ENCODE measurements at places on chromosomes 6 and 20. TPM values are rescaled to one million over a fixed set of nuclear protein-coding genes. Genes with fewer than 3 reads are reported as not detected.
A peak's percentile ranks its signal among the peaks of the same experiment; 100 is the strongest.

The MLN gene
- not detected for total RNA-seq

- no peak for DNase-seq
These were observed 6.0 kb downstream of the HLA-B start for GRCh38 chr6:31351033-31351380.

The CNR1 gene
- 6.4 TPM for total RNA-seq

DNA sequence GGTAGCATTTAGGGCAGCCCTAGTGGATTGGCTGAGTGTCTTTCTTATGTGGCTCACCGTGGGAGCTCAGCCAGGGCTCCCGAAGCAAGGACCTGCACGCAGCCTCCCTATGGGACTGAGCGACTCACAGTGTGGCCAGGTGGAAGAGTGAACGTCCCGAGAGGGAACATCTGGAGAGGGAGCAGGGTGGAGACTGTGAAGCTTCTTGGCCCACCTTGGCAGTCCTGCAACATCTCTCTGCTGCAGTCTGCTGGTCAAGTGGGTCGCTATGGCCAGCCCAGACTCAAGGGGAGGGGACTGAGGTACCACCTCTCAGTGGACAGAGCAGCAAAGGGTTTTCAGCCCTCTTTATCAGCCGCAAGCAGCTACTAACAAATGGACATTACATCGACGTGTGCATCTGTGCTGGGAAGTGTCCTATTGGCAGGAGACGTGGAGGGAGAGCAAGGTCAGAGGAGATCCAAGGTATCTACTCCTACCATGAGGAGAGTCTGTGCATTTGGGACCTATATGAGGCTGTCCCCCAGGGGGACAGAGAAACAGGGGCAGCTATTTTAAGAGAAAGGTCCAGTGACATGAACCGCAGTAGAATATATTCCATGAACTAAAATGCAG lies 49.0 kb upstream of the NXT1 start:
- DNase-seq, result no peak

- no peak for DNase-seq
These were observed 67.8 kb downstream of the KLHL32 start for GRCh38 chr6:96992343-96992730.

The FILIP1 gene
- 9.9 TPM for total RNA-seq

- peak; percentile 39 for DNase-seq
These were observed 2.3 kb downstream of the SIRPA start for GRCh38 chr20:1897541-1897940.
